ENCODE measurements at places on chromosomes 13 and 19. TPM values are rescaled to one million over a fixed set of nuclear protein-coding genes. Genes with fewer than 3 reads are reported as not detected.

DNA sequence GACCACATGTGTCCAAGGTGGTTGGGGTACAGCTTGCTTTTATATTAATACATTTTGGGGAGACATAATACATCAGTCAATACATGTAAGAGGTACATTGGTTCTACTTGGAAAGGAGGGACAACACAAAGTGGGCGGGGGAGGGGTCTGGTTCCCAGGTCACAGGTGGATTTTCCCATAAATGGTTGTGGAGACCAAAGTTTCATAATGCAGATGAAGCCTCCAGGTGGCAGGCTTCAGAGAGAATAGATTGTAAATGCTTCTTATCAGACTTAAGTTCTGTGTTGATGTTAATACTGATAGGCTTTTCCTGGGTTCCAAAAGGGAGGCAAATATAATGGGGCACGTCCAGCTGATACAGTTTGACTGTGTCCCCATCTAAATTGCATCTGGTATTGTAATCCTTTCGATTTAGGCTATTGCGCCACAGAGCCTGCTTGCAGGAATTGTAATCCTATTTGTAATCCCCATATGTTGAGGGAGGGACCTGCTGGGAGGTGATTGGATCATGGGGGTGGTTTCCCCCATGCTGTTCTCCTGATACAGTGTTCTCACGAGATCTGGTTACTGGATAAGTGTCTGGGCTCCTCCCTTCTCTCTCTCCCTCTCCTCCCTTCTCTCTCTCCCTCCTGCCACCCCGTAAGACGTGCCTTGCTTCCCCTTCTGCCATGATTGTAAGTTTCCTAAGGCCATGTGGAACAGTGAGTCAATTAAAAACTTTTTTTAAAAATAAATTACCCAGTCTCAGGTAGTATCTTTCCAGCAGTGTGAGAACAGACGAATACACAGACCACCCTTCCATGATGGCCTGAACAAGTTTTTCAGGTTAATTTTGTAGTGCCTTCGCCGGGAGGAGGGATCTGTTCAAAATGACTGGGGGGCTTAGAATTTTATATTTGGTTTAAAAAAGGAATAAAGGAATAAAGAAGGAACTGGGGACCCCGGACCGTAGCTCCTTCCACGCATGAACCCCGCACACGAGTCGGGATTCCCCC is 44.9 kb downstream of the ZNF823 start:
- DNase-seq = peak; percentile 61

GRCh38 chr19:7434391-7434790 is 54.4 kb downstream of the PEX11G start:
- no peak for DNase-seq

DNA sequence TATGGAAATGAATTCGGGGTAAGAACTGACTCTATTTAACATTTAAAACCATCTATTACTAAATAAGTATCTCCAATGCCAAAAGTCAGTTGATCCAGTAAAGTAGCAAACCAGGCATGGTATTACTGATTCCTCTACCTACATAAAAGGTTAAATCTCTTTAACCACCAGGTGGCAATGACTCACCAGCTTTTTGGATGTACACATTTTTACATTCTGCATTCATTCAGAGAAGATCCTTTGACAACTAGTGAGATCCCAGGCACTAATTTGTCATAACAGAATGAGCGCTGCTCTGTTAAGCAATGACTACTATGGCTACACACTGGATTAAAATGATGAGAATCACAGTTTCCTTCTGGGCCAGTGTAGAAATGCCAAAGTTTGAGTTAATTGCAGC is 329.8 kb upstream of the GPC6 start:
- peak; percentile 39 for DNase-seq

GRCh38 chr13:39770221-39771090 is 115.0 kb downstream of the COG6 start:
- DNase-seq = no peak

DNA sequence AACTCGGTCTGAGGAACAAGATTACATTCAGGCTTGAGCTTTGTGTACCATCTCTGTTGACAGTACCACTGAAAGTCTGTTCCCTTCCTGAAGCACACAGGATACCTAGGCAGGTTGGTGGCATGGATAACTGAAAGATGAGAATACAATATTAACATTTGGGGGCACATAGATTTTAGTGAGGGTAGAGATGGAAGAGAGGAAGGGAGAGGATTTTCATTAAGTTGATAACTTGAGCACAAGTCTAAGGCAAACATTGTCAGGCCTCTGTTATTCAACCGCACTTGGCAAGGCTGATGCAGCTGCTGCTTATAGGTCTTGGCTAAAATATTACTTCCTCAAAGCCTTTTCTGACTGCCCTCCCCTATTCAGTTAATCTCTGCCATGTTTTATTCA is 10.9 kb downstream of the MIR17HG start:
- no peak for DNase-seq

LGALS7B gene
- not detected for total RNA-seq

DNA sequence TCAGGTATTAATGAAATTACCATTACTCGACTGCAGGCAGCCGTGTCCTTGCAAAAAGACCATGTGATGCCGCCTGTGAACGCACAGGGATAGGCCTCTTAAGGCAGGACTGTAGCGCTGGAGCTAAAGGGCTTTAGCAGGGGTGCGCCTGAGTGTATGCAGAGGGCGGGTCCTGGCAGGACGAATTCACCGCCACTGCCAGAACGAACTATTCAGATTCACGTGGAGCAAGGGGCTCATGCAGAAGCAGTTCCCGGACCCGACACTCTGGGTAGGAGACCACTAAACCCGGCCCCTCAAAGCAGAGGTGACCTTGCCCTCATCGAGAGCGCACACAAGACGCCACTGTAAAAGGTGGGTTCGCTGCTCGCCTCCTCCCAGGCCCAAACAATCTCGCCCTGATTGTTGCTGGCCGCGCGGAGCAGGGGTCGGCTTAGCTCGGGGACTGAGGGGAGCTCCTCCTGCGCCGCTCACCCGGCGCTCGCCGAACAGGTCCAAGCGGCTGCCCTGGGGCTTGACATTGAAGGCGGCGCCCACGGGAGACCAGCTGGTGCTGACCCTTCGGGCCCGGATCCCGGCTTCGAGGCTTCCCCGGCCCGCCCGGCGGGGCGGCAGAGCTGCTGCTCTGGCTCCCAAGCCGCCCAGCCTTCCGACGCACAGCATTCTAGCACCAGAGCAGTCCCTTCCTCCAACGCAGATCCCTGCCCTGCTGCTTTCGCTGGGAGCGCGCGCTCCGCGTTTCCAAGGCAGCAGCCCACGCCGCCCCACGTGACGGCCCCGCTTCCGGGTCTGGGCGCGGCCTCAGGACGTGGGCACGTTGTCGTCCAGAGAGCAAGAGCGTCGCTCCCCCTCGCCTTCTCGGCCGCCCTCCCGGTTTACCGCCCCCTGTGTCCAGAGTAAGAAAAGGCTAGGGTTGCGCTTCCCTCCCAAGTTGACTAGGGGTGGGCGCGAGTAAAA is at the start of gene MIPEP:
TSS of gene MIPEP (minus strand) at position 743 of the 957 bp plus-strand sequence. CDS start at position 663, 80 bp downstream.
- peak; percentile 91 for DNase-seq

DNA sequence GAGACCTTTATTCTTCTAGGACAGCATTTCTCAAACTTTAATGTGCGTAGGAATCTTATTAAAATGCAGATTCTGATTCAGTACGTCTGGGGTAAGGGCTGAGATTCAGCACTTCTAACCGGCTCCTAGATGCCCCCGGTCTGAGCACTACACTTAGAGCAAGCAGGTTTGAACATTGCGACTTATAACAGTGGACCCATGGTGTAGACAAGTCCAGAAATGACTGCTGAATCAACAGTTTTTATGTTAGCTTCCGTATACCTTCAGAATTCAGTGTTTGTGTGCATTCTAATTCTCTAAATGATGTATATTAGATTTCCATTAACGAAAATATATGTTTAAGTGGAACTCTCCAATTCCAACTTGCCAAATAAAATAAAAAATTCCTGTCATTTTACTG is 17.5 kb upstream of the CPB2 start:
- DNase-seq = no peak

KRTDAP gene
- total RNA-seq = not detected

DNA sequence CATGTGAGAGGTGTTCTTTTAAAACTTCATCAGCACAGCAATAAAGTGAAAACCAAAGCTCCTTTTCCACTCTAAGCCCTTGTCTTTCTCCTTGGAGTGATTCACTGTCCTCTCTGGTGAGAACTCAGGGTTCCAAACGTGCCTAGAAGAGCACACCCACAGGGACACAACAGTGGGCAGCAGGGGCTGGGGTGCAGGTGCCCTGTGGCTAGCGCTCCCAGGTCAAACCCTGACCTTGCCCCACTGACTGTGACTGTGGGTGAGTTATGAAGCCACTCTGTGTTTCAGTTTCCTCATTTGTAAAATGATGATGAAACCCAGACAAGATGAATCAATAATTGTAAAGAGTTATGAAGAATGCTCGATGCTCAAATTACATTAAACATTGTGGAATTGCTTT is 37.6 kb upstream of the IGFL1 start:
- DNase-seq = no peak

- DNase-seq = no peak
Observed at GRCh38 chr19:28319918-28320317, 893.0 kb downstream of the UQCRFS1 start.

GRCh38 chr19:39297931-39298634 is 1.9 kb downstream of the IFNL1 start:
- DNase-seq = no peak

GRCh38 chr13:32830336-32831031 is 185.7 kb upstream of the KL start:
- no peak for DNase-seq

All from fibroblast of the aortic adventitia (primary cell).